ENCODE measurements at places on chromosomes 1 and 21.

DNA sequence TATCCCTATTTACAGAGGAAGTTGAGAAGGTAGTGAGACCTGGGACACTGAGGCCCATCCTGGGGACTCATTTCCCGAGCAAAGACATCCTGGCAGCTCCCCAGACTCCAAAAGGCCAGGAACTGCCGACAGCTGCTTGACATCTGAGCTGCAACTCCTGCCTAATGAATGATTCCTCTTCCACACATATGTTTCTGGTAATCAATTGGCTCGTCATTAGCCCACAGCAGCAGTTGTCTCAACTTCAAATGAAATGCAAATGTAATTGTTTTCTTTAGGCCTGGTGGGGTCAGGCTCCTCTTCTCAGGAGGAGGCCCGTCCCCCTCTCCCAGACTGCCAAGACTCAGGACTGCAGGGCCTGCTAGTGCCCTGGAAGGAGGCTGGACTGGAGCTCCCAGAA lies 61.8 kb upstream of the DISP3 start:
- DNase-seq, result peak; percentile 78

DNA sequence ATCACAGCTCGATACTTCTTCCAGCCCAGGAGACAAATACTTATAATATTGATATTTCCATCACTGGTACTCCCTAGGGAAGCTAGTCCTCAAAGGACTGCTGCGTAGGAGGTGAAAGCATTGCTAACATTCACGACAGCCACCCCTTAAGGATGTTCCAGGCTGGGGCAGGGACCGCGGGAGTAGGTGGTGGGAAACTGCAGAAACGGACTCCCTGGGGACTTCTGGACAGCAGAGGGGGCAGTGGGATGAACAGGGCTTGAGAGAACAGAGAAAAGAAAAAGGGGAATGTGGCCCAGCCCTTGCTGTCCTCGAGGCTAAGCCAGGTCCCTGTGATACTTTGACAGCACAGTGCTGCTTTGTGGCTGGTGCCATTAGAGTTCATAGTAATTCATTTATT lies 108.0 kb downstream of the HMGB4 start:
- DNase-seq, result no peak

GRCh38 chr1:207345644-207346477 lies 24.4 kb downstream of the CD55 start:
- no peak for DNase-seq

DNA sequence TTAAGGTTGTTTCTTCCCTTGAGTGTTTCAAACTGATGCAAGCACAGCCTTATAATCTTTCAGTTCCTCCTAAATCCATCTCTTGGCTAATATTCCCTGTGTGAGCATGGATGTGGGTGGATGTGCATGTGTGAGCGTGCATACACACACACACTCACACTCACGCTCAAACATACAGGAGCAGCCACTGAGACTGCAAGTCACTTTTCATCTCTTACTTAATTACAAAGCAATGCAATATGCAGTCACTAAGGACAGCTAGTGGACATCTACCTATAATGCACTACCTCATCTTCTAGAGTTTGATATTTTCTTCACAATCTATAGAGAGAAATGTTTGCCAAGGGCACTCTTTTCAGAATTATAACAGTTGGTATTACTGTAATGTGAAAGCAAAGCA lies 1.4 kb downstream of the ESRRG start:
- DNase-seq, result no peak

DNA sequence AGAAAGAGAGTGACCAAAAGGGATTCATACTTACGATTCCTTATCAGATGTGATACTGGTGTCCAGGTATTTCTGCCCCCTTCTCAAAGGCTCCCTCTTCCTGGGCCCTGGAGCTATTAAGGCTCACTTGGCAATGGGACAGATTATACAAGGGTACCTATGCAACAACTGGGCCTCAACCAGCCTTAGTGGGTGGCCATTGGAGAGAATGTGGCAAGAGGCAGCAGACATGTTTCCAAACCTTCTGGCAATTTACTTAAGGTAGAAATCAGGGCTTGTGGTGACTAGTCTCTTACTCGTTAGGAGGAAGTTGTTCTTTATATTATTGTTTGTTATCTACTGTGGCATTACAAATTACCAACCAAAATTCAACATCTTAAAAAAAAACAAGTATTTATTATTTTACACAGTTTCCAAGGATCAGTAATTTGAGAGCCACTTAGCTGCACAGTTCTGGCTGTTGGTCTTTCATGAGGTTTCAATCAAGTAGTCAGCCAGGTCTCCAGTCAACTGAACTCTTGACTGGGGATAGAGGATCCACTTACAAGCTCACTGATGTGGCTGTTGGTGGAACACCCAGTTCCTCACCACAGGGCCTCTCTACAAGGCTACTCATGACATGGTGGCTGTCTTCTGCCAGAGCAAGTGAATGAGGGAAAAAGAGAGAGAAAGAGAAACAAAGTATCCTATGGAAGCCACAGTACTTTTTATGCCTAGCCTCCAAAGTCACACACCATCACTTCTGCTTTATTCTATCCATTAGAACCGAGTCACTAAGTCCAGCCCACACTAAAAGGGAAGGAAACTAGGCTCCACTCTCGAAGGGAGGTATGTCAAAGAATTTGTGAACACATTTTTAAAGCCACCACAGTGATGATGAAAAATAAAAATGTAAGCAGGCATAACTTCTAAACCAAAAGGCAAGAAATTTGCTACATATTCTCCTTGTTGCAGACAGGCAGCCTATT lies 10.7 kb downstream of the ZNF648 start:
- no peak for DNase-seq

- no peak for DNase-seq
These were observed 131.0 kb downstream of the TGFBR3 start for GRCh38 chr1:91754816-91755580.

- DNase-seq, result no peak
These were observed 60.1 kb upstream of the GCLM start for GRCh38 chr1:93969371-93969770.

- DNase-seq, result no peak
These were observed 610.6 kb downstream of the KIF26B start for GRCh38 chr1:245765230-245766000.

DNA sequence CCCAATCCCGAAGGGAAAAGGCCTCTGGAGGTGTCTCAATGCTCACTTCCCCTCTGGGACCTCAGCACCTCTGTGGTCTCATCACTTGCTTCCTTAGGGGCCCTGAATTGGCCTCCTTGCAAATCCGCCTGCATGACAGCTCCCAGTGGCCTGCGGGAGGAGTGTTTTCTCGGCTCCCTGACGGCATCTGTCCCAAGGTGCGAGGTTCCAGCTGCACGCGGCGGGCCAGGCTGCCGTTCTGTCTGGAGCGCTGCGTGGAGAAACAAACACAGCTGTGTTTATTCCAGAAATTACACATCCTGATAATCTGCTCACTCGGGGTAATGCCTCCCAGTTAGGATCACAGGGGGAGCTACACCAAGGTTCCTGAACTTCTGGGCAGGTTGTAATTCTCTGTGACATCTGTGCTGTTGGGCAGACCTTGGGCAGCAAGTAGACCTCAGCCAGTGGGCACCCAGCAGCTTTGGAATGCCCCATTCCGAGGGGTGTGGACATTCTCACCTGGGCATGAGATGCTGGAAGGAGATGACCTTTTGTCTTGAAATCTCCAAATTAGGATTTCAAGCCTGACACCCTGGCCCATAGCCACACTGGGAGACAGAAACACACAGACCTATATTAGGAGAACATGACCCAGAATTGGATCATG lies 18.2 kb downstream of the EPHB2 start:
- DNase-seq, result peak; percentile 69

DNA sequence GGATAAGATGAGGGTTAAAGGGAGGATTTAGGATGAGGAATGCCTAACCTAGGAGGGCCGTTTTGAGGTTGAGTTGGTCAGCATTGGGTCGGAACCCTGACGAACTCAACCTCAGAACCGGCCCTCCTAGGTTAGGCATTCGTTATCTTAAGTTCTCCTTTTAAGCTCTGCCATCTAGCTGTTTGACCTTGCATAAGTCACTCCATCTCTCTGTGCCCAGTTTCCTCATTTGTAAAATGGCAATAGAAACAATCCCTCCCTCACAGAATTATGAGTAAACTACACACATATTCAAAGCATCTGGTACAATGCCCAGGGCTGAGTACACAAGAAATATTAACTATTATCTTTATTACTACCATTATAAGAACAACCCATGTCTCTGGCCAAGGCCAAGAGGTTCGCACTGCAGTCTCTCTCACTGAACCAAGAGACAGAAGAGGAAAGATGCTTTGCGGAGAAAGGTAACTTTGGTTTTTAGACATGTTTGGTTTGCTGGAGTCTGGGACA lies 4.8 kb downstream of the ABCB10 start:
- no peak for DNase-seq

DNA sequence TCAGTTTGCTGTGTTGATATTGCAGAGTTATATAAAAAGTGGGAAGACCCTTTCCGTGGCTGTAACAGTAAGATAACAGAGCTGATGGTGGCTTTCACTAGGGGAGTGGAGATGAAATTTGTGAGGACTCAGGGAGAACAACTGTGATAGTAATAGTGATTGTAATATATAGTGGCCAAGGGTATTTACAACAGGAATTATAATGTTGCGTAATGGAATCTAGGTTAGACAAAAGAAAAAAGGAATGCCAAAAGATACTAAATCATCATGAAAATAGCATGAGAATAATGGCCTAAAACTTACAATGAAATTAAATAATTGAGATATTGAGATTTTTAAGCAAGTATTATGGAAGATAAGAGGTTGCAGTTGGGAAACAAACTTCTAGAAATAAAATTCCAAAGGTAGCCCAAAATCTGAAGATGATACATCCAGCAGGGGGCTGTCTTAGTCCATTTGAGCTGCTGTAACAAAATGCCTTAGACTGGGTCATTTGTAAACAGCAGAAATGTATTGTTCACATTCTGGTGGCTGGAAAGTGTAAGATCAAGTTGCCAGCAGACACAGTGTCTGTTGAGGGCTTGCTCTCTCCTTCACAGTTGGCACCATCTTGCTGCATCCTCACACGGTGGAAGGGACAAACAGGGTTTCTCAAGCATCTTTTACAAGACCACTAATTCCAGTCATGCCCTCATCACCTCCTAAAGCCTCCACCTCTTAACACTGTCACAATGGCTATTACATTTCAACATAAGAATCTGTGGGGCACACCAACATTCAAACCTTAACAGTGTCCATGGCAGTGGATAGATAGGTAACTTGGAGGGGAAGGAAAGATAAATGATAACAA lies 711.2 kb downstream of the MRPL39 start:
- DNase-seq, result no peak

DNA sequence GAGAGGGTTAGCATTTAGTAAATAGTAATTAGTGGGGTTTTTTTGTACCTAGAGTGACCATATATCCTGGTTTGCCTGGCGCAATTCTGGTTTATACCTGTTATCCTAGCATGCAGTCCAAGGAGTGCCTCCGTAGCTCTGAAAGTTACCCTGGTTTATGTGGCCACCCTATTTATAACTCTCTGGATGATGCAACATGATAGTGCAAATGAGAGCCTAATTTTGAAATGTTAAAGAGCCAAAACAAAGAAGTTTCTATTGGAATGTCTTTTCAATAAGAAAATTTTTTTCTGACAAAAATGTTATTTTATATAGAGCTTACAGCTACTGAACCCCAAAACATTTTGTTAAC lies 5.7 kb downstream of the AHCYL1 start:
- DNase-seq, result no peak

DNA sequence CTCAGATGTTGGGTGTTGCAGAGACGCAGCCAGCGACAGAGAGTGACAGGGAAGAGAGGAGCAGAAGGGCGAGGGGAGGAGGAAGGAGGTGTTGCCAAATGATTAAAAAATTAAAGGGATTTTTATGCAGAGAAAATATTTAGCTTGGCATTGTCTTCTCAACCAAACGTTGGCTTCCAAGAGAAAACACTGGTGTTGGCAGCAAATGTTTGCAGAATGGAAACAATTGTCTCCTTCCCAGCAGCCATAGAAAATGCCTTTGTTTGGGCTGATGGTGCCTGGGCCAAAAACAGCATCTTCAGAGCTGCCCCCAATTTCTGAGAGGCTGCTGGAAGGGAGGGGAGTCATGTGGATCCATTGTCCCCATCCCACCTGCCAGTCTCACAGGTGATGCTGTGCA lies 29.7 kb upstream of the GRIK3 start:
- DNase-seq, result no peak

DNA sequence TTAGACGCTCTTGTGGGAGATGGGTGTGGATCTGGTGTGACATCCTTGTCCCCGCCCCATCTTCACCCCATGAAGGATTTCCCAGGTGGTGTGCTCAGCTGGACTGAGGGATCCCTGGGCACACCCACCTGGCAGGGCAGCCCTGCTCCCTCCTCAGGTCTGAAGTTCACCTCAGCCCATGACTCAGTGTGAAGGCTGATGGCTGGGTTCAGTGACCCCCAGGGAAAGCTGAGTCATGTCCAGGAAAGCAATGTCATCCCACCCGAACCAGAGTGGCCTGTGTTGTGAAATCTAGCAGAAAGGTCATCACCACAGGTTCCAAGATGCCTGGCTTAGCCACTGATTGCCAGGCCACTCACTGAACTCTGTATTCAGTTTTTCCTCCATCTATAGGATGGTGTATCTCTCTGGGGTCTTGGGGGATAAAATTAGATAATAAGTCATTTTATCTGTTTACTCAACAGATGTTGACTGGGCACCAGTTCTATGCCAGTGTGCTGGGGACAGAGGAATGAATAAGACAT lies 97.7 kb upstream of the JUN start:
- no peak for DNase-seq

- peak; percentile 3 for DNase-seq
These were observed 245.1 kb downstream of the PTBP2 start for GRCh38 chr1:96966536-96967138.

GRCh38 chr1:205630651-205631009 lies 1.2 kb downstream of the ELK4 start:
- DNase-seq, result no peak

DNA sequence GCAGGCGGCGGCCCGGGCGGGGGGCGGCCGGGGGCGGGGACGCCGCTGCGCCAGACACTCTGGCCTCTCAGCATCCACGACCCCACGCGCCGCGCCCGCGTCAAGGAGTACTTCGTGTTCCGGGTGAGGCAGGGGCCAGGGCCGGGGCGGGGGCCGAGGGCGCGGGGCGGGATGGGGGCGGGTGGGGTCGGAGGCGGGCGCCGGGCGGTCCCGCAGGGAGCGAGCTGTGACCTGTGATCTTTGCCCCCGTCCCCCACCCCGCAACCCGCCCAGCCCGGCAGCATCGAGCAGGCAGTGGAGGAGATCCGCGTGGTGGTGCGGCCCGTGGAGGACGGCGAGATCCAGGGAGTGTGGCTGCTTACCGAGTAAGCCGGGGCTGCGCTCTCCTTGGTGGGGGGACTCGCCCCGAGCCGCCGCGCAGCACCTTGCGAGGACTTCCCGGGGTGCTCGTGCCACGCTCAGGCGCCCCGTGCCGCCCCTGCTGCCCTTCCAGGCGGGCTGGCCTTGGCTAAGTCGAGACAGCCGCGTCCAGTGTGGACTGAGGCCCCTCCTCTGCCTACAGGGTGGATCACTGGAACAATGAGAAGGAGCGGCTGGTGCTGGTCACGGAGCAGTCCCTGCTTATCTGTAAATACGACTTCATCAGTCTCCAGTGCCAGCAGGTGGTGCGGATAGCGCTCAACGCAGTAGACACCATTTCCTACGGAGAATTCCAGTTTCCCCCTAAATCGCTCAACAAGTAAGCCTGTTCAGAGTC lies 514 bp downstream of the TPRG1L start:
- no peak for DNase-seq
